ENCODE measurements at places on chromosomes 5 and 9.

DNA sequence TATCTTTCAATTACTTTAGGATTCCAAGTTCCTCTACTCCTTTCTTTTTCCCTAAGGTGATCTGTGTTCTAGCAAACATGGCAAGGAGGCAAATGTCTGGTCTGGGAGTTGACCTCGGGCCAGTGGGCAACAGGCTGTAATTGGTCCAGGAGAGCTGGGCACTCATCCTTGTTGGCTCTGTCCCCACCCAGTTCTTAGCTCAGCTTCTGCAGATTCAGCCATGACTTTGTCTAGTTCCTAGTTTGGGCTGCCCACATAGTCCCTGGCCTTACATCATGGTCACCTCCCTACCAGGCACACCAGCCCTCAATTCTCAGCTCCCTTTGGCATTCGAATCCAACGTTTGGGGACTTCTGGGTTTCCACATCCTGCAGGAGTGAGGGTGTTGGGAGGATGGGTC is 92.1 kb upstream of the DAP start:
- no peak for DNase-seq

GRCh38 chr5:146103594-146103993 is 1.8 kb downstream of the PLAC8L1 start:
- DNase-seq = no peak

- DNase-seq = no peak
Measured at GRCh38 chr5:128082551-128083032, 974 bp upstream of the SLC12A2 start.

- DNase-seq = no peak
Measured at GRCh38 chr9:133979921-133980863, 11.9 kb downstream of the VAV2 start.

DNA sequence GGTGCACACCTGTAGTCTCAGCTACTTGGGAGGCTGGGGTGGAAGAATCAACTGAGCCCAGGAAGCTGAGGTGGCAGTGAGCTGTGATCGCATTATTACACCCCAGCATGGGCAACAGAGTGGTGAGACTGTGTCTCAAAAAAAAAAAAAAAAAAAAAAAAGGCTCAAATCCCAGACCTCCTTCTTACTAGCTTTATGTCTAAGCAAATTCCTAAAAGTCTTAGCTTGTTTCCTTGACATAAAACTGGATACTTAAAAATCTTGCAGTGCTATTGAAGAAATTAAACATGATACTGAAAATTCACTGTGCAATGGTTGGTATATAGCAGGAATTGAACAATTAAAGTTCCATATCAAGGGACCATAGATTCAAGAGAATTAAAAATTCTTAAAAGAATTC is 45.0 kb downstream of the PCDHGC5 start:
- no peak for DNase-seq
